ENCODE measurements at places on chromosomes 6 and 20.

DNA sequence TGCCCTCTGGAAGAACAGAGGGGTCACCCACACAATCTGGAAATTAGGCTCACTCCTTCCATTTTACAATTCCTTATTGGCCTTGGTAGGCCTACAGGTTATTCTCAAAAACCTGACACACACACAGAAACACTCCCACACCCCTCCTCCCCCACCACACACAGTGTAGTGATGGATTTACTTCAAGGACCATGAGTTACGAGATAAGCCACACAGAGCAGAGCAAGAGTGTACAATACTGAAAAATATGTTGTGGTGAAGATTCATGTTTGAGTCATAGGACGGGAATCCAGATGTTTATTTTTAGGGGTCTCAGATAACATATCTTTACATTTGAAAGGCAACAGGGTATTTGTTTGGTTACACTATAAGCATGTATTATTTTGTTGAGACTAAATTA, 291.9 kb downstream of the PLCB1 start:
- no peak for DNase-seq

DNA sequence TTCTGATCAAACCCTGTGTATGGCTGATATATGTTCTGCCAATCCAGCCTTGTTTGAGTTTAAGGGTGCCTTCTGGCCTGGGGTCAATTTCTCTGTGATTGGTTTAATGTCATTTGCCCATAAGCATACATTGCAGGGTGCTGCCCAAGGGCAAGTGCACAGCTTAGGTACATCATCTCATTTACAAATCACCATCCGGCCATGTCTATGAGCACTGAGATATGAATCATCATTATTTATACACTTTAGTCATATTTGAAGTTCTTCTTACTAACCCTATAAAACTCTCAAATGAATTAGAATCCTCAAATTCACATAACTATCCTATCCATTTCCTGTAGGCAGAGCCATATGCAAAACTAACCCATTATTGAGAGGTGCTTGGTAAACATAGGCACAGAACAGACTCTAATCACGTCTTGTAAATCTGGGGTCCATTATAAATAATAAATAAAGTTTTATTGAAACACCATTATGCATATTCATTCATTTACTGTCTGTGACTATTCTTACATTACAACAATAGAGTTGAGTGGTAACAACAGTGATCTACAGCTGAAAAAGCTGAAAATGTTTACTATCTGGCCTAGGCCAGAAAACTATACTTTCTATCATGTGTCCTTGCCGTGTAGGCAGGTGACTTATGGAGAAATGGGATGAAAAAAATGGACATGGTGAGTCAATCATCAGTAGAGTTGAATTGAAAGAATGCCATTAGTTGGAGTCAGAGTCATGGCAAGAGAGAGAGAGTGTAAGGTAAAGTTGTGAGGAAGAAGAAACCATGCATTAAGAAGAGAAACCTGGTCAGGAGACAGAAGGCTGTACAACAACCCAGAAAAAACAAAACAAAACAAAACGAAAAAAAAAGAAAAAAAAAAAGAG, 25.0 kb downstream of the KCNQ5 start:
- DNase-seq, result no peak

- no peak for DNase-seq
Measured at GRCh38 chr20:59192533-59192896, 28.9 kb downstream of the ZNF831 start.

DNA sequence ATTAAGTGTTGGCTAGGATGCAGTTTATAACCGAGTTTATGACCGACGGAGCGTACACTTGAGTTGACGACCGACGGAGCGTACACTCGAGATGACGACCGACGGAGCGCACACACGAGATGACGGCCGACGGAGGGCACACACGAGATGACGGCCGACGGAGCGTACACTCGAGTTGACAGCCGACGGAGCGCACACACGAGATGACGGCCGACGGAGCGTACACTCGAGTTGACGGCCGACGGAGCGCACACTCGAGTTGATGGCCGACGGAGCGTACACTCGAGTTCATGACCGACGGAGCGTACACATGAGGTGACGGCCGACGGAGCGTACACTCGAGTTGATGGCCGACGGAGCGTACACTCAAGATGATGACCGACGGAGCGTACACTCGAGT, 119.8 kb downstream of the HUS1B start:
- DNase-seq, result no peak

DNA sequence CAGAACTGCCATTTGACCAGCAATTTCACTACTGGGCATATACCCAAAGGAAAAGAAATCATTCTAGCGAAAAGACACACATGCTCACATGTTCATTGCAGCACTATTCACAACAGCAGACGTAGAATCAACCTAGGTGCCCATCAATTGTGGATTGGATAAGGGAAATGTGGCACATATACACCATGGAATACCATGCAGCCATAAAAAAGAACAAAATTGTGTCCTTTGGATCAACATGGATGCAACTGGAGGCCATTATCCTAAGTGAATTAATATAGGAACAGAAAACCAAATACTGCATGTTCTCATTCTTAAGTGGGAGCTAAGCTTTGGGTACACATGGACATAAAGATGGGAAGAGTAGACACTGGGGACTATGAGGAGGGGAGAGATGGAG, 16.1 kb downstream of the RAET1E start:
- DNase-seq, result no peak

DNA sequence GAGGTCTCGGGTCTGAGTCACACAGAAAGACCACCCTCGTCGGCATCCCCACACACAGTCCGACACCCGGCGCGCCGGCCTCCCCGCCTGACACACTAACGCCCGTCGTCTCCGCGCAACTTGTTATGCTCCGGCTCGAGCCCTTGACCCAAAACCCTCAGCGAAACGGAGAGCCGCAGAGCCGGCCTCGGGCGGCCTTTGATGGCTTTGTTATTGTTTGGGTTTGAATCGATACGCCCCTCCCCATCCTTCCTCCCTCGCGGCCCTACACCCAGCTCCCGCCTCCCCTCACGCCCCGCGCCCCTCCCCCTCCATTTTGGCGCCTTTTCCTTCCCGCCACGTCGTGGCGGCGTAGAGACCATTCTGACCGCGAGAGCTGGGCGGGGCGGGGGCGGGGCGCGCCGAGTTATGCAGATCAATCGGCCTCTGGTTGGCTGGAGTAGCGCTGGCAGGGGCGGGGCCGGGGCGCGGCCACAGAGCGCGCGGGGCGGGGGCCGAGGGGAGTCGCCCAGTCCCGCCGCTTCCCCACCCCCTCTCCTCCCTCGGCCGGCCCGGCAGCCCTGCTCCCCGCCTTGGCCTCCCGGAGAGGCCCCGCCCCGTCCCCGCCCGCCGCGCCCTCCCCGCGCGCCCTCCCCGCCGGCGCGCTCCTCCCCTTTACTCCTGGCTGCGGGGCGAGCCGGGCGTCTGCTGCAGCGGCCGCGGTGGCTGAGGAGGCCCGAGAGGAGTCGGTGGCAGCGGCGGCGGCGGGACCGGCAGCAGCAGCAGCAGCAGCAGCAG, at the start of gene PIM1:
Gene PIM1, plus strand, starts transcription at position 657 of the 777 bp plus-strand sequence. CDS start 424 bp downstream, outside the sequence.
- peak; percentile 98 for DNase-seq

GRCh38 chr20:39264506-39265172, 302.5 kb downstream of the DHX35 start:
- DNase-seq, result no peak

DNA sequence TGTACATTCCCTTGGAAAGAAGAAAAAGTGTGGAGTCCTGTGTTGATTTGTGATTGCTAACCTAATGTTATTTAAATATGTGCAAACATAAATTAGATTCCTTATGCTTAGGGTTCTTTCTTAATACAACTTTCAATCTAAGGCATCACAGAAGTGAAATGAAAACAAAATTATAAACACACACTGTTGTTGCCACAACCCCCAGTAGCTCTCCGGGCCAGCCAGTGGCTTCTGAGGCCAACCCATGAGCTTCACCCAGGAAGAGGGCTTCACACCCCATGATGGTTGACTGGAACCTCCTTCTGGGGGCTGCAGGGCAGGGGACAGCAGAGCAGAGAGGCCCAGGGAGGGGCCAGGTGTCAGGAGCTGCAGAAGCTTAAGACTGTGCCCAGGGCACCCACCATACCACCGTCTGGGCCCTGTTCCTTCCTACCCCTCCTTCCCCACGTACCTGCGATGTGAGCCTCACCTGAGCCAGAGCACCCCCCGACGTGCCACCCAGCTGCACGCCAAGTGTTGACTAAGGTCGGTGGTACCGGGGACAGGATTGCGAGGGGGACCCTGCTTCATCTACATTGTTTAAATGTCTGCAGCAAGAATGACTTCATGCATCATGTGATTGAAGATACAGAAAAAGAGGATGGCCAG, 110.5 kb downstream of the FAM120B start:
- no peak for DNase-seq

DNA sequence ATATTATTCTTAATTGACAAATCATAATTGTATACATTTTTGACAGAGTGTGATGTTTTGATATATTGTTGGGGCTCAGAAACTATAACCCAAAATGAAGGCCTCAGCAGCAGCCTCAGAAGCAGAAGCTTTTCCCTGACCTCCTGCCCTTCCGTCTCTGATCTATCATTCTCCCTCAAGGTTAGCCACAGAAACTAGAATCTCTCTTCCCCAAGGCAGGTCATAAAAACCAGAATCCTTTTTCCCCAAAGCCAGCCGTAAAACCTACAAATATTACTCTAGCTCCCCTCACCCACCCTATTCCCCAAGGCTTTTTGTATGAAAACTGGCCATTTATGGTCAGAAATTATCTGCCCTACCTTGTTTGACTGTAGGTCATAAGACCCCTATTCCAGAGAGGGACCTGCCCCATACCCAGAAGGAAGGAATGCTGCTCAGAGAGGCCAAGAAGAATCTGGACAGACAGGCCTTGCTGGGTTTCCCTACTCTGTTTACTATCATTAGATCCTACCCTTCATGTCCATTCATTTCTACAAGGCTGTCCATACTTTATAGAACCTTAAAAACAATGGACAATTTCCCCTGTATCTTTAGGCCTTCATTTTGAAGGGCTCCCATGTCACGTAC, 14.5 kb downstream of the OR2B2 start:
- DNase-seq, result no peak

DNA sequence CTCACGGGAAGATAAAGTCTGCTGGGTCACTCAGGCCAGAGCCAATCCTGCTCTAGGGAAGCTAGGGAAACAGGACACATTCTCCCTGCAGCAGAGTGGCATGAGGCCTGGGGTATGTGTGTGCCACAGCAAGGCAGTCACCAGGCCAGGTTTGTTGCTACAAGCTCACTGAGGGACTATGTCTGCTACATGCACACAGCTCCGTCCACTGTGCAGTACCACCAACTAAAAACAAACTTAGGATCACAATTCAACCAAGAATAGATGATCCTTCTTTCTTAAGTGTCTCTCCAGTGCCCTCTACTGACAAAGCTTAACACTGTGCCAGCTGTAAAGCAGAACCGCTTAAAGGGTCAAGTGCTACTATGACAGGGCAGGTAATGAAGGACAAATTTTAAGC, 192.5 kb downstream of the PTPRK start:
- DNase-seq, result peak; percentile 0

DNA sequence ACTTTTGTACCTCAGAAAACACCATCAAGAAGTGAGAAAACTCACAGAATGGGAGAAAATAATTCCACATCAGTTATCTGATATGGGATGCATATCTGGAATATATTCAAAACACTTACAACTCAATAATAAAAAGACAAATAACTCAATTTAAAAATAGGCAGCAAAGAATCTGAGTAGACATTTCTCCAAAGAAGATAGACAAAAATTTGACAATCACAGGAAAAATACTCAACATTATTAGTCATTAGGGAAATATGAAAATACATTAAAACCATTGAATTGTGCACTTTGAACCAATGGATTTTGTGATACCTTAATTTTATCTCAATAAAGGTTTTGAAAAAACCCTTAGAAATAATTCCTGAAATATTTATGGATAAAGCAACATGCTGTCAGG, 36.9 kb upstream of the STMND1 start:
- DNase-seq, result no peak

GRCh38 chr6:36621371-36621855, 27.3 kb downstream of the SRSF3 start:
- DNase-seq, result no peak

- DNase-seq, result no peak
Measured at GRCh38 chr20:21719592-21720214, 14.2 kb downstream of the PAX1 start.

DNA sequence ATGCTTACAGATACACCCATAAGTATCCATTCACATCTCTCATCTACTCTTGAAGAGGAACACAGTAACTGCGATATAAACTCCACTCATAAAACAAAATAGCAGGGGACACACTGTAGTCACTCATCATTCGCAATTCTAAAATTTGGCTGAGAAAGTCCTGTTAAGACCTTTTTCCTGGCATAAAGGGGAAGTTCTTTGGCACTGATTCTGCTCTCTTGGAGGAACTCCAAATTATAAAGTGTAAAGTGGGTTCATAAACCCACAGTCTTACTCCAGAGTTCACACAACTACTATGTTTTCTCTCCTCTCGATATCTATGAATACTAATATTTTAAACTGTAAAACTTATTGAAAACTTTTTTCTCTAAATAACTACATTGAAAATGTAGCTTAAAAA, 80.6 kb downstream of the ADGB start:
- no peak for DNase-seq

- DNase-seq, result no peak
Measured at GRCh38 chr20:19626896-19627295, 131.2 kb upstream of the RIN2 start.

GRCh38 chr6:90368001-90368400, 71.4 kb upstream of the BACH2 start:
- no peak for DNase-seq

DNA sequence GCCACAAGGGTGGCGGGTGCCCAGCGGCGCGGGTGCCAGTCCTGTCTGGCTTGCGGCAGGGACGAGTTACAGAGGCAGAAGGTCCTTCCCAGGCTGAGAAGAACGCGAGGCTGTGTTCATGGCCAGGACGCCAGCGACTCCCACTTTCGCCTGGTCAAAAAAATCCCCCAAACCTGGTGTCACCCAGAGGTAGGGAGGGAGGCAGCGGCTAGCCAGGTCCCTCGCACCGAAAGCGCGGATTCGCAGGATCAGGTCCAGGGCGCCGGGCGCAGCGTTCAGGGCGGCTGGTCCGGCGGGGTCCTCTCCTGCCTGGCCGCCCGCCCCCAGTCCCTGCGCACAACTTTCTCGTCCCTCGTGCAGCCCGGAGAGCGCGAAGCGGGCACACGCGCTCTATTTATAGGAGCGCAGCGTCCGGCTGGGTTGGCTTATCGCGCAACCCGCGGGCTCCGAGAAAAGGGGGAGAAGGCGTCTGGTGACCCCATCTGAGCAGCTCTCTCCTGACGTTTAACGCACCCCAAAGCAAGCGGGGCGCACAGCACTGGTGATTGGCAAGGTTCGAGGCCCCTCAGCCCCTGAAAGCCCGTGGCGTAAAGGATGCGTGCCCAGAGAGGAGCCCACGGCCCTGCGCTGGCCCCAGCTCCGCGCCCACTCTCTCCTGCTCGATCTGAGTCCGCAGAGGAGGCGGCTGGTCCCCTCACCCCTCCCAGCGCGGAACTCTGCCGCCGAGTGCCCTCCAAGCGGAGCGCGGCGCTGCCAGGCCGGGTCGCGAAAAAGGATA, 519 bp downstream of the CBLN4 start:
- DNase-seq, result no peak

GRCh38 chr6:33983721-33984465, 162.0 kb downstream of the GRM4 start:
- DNase-seq, result no peak

Data from T-helper 22 cell (primary cell).